ENCODE measurements at places on chromosomes 4 and X. TPM values are rescaled to one million over a fixed set of nuclear protein-coding genes. Genes with fewer than 3 reads are reported as not detected.

The ABCG2 gene
- not detected for total RNA-seq

The UXT gene
- total RNA-seq = 40.6 TPM

The CDKN2AIP gene
- total RNA-seq = 10.5 TPM

The SLC6A14 gene
- 22.7 TPM for total RNA-seq

The BST1 gene
- 4.2 TPM for total RNA-seq

The TLR3 gene
- total RNA-seq = 19.9 TPM

The ADGRG2 gene
- total RNA-seq = 2.9 TPM

The CCNG2 gene
- total RNA-seq = 19.9 TPM

The ADH1B gene
- 346 TPM for total RNA-seq

The PAGE1 gene
- not detected for total RNA-seq

The DIPK2B gene
- total RNA-seq = 6.5 TPM

The ALG13 gene
- 34.4 TPM for total RNA-seq

The CFAP99 gene
- 0.57 TPM for total RNA-seq

The STOX2 gene
- total RNA-seq = 49.2 TPM

The BEX4 gene
- total RNA-seq = 26.3 TPM

The RTL9 gene
- total RNA-seq = not detected

The SORBS2 gene
- 35.4 TPM for total RNA-seq

The HADH gene
- 27.2 TPM for total RNA-seq

GRCh38 chrX:141669689-141670088, 28.9 kb downstream of the SPANXD start:
- no peak for DNase-seq

DNA sequence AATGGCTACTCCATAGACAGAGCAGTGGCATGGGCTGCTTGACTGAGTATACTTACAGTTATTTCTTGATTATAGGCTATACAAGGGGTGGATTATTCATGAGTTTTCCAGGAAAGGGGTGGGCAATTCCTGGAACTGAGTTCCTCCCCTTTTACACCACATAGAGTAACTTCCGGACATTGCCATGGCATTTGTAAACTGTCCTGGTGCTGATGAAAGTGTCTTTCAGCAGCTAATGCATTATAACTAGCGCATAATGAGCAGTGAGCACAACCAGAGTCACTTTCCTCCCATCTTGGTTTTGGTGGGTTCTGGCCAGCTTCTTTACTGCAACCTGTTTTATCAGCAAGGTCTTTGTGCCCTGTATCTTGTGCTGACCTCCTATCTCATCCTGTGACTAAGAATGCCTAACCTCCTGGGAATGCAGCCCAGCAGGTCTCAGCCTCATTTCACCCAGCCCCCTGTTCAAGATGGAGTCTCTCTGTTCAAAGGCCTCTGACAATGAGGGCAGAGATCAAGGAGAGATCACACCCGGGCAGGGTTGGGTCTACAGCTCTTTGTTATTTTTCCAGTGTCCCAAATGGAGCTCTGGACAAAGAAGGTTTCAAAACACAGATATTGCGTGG, 468.4 kb upstream of the PRKX start:
- DNase-seq = no peak

GRCh38 chrX:30812326-30812725, 76.7 kb downstream of the TAB3 start:
- no peak for DNase-seq

GRCh38 chr4:5003372-5003857, 15.8 kb downstream of the CYTL1 start:
- DNase-seq = no peak

- no peak for DNase-seq
Measured at GRCh38 chr4:76681996-76682395, 215.9 kb downstream of the SOWAHB start.

- DNase-seq = no peak
Measured at GRCh38 chrX:69038816-69039215, 126.4 kb downstream of the PJA1 start.

DNA sequence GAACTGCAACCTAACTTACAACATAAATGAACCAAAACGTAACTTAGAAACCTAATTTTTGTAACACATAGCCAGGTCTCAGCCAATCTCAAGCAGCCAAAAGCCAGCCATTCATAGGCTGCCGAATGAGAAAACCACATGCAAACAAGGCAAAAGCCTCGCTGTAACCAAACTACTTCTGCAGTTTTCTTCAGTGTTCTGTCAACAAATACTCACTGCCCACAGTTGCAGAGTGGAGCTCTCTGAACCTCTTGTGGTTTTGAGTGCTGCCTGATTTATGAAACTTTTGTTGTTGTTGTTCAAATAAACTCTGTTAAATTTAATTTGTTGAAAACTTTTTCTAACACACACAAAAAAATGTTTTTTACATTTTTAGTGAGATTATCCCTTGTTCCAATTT, 251.2 kb downstream of the PAPSS1 start:
- peak; percentile 40 for DNase-seq

DNA sequence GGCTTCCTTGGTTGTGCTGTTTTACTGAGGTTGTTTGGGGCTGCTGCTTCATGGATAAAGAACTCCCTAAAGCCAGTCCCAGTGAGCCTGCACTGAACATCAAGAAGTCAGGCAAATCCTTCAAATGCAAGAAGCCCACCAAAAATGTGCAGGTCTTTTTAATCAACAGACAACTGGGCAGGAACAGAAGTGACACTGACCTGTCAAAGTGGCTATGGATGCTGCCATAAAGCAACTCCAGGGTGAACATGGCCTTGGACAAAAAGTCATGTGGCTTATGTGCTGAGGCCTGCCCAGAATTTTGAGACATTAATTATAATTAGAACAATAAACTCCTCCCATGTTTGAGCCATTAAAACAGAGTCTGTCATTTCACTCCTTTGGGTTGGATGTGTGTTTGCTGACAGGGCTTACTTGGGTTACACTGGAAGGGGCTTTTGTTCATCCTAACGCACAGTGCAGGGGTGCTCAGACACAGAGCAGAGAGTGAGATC, at the start of gene ETDC:
TSS of gene ETDC (plus strand) at position 51 of the 494 bp plus-strand sequence. CDS start at position 51, 0 bp downstream.
- no peak for DNase-seq

GRCh38 chr4:140395668-140396067, 22.2 kb downstream of the SCOC start:
- no peak for DNase-seq

DNA sequence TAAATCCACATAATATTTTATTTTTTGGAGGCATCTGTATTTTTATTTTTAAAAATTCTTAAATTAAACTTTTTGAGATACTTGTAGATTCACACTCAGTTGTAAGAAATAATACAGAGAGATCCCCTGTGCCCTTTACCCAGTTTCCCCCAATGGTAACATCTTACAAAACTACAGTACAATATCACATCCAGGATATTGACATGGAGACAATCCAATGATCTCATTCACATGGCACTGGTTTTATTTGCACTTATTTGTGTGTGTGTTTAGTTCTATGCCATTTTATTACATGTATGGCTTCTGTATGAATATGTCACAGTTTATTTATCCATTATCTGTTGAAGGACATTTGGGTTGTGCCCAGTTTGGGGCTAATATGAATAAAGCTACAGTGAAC, 35.5 kb upstream of the EIF1AX start:
- no peak for DNase-seq

GRCh38 chrX:133776072-133776471, 209.3 kb downstream of the GPC3 start:
- DNase-seq = no peak

- DNase-seq = no peak
Measured at GRCh38 chrX:8089141-8089540, 81.9 kb downstream of the VCX2 start.

DNA sequence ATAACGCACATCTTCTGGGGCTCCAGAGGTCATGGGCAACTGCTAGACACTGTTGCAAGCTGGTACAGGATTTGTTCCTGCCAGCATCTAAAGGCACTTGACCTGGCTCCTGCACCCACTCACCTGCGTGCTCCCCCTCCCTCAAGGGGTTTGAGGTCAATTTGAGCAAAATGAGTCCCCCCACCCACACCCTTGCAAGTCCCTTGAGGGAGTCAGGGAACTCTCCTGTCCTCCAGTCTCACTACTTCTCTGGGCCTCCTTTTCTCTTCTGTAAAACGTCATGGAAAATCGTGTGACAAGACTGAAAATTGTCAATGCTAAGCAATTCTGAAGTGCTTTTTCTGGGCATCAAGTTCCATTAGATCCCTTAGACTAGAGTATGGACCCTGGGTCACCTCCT, 39.9 kb upstream of the PGK1 start:
- no peak for DNase-seq

- no peak for DNase-seq
Measured at GRCh38 chr4:75653845-75654503, 19.2 kb downstream of the G3BP2 start.

DNA sequence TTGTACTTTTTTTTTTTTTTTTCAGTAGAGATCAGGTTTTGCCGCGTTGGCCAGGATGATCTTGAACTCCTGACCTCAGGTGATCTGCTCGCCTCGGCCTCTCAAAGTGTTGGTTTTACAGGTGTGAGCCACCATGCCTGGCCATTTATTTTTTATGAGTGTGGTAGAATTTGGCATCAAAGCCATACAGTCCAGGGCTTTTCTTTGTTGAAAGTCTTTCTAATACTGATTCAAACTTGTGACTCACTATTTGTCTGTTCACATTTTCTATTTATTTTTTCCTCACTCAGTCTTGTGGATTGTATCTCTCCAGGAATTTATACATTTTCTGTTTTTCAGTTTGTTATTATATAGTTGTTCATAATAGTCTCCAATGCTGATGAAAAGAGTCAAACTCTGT, 66.5 kb upstream of the SPIN4 start:
- no peak for DNase-seq

GRCh38 chr4:22514001-22514400, 1.9 kb downstream of the ADGRA3 start:
- DNase-seq = no peak

DNA sequence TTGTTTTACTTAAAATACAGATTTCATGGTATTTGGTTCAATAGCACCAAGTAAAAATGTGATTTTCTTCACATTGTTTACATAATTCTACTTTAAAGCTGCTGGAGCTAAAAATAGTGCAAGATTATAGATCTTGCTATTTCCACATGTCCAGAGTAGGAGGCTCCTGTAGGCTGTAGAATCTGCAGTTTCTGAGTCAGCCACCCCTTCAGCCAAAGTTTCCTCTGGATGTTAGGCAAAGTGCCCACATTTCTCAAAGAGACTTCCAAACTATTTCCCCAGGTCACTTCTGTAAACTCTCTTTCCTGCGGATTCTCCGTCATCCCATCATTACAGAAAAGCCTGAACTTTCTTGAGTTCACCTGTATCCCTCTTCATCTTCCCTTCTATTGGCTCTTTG, 342.5 kb upstream of the FSTL5 start:
- no peak for DNase-seq

DNA sequence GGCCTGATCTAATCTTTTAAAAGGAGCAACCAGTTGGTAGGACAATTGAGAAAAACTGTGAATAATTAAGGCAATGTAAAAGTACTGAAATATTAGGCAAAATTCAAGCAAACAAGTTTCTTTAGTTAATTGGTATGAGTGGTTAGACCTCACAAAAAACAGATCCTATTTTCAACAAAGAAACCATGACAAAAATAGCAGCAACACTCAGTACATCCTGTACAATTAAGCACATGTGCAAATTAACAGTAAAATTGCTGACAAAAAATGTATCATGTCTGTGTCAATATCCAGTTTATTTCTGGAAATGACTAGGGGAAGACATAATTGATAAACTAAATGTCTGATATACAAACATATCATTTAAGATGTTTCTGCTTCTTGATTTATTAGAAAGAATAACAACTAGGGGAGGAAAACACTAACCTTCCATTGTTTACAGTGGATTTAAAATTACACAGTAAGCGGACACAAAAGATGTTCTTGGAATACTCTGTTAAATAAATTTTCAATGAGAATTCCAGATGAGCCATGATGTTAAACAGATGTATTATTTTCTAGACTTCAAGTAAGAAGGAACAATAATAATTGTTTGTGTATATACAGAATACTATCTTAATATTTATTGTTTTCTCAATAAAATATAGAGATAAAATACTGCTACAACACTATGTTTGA, 638.9 kb downstream of the SPRY1 start:
- no peak for DNase-seq

- peak; percentile 80 for DNase-seq
Measured at GRCh38 chrX:24479924-24480323, 14.8 kb downstream of the PDK3 start.

GRCh38 chr4:152431291-152431690, 104.6 kb downstream of the FBXW7 start:
- no peak for DNase-seq

- no peak for DNase-seq
Measured at GRCh38 chr4:41232856-41233255, 18.5 kb upstream of the APBB2 start.

DNA sequence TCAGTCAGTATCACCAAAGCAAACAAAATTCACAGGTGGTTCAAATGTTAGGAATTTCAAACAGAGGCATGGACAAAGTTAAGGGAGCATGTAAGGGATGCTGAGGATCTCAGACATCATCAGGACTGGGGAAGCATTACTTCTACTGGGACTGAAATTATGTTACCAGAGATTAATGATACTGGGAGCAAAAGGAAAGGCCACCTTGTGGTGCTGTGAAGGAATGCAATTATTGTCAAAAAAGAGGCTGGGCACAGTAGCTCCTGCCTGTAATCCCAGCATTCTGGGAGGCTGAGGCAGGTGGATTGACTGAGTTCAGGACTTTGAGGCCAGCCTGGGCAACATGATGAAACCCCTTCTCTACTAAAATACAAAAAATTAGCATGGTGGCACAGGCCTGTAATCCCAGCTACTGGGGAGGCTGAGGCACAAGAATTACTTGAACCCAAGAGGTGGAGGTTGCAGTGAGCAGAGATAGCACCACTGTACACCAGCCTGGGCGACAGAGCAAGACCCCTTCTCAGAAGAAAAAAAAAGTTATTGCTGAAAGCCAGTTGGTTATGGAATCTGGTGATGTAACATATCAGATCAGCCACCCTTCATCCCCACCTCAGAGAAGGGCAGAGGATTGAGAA, 954.3 kb downstream of the PCDH7 start:
- no peak for DNase-seq

DNA sequence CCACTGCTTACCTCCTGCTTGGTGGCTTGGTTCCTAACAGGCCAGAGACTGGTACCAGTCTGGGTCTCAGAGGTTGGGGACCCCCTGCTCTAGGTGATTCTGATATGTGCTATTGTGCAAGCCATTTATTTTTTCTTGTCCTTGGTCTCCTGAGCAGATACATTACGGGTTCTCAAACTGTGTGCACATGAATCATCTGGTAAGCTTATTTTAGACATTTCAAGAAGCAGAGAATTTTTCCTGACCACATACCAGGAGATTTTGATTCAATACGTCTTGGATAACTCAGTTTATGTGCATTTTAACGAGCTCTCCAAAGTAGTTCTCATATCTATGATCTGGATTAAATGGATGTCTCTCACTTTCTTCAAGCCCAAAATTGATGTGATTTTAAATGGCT, 77.2 kb downstream of the FHIP1A start:
- no peak for DNase-seq

- DNase-seq = no peak
Measured at GRCh38 chrX:117511379-117511778, 605.2 kb downstream of the KLHL13 start.

- DNase-seq = no peak
Measured at GRCh38 chrX:95071052-95071451, 1397.0 kb downstream of the FAM133A start.

DNA sequence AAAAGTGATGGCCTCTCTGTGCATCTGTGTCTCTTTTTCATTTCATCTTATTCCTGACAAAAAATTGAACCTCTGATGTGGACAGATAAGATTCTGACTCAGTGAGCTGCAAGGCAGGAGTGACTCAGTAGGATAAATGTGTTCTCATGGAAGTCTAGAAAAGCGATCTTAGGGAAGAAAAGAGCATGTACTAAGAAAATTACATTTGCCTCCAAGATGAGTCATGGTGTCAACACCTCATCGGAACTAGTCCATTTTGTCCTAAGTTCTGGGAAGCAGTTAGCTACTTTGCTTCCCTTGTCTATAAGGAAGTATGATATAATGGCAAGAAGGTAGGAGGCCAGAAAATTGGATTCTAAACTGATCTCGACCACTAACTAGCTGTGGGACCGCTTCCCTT, 83.5 kb upstream of the AFF2 start:
- DNase-seq = no peak

Measured in upper lobe of left lung (tissue), 6 donors.